ENCODE measurements at places on chromosomes 12 and 14. TPM values are rescaled to one million over a fixed set of nuclear protein-coding genes. Genes with fewer than 3 reads are reported as not detected.

DNA sequence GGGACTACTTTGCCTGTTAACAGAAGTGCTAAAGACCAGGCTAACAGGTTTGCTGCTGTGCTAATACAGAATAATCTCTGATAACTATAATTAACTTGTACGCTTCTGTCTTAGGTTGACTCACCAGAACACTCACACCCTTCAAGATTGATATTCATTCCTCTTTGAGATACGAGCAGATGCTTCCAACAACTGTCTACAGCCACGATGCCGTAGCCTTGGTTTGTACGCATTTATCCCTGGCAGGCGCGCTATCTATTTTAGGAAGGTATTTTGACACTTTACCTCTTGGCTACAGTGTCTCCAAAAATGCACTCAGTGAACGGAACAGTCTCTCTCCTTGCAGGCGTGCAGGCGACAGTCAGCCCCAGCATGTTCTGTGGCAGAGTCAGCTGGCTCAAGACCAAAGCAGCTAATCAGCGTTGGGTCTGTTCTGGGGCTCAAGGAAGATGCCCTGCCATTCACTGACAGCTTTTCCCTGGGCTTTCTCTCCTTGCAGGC is 146.4 kb upstream of the PRICKLE1 start:
- no peak for DNase-seq

GRCh38 chr12:121490401-121491281 is 90.2 kb downstream of the KDM2B start:
- DNase-seq: no peak

- DNase-seq: no peak
Measured at GRCh38 chr12:96117460-96117859, 76.7 kb upstream of the ELK3 start.

DNA sequence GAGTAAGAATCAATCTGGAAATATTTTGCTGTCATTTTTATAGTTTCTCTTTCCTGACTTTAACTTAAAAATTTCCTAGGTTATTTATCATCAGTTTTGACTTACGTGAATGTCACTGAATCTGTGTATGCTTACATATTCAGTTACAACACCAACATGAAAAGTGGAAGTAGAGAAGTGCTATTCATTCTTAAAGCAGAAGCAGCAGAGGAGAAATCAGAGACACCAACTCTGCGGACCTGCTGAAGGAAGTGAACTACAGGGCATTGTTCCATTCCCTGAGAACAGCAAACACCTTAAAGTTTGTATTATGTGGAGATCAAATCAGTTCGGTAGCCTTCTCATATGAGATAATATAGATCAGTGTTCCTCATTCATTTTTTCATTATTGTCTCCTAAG is 34.1 kb downstream of the RAD51B start:
- DNase-seq: no peak

GRCh38 chr14:61519735-61520134 is 175.6 kb upstream of the HIF1A start:
- DNase-seq: no peak

- no peak for DNase-seq
Measured at GRCh38 chr12:91422811-91423692, 240.4 kb upstream of the DCN start.

DNA sequence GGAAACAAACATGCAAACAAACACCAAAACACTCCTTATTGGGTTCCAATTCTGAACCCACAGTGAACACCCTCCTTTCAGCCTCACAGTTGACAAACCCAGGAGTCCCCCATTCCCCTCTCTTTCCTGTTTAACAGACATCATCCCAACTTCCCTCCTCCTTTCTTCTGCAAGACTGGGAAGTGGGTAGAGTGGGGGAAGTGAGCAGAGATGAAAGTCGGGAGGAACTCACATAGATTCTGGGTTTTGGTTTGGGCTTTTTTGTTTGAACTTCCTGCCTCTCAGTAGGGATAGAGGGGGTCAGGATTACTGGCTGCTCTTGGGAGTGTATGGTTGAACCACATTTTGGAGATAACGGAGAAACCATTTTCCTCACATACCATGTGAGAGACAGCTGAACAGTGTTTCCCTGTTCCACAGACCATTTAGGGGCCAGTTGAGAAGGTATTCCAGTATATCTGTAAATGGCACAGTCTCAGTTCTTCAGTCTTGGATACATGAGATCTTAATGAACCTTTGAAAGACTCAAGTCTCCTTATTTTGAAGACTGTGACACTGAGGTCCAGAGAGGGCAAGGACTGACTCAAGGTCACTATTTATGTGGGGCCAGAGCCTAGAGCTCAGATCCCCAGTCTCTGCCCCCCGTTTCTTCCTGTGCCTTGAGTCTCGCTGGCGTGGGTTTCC is 3.9 kb upstream of the GPR84 start:
- DNase-seq: no peak

DNA sequence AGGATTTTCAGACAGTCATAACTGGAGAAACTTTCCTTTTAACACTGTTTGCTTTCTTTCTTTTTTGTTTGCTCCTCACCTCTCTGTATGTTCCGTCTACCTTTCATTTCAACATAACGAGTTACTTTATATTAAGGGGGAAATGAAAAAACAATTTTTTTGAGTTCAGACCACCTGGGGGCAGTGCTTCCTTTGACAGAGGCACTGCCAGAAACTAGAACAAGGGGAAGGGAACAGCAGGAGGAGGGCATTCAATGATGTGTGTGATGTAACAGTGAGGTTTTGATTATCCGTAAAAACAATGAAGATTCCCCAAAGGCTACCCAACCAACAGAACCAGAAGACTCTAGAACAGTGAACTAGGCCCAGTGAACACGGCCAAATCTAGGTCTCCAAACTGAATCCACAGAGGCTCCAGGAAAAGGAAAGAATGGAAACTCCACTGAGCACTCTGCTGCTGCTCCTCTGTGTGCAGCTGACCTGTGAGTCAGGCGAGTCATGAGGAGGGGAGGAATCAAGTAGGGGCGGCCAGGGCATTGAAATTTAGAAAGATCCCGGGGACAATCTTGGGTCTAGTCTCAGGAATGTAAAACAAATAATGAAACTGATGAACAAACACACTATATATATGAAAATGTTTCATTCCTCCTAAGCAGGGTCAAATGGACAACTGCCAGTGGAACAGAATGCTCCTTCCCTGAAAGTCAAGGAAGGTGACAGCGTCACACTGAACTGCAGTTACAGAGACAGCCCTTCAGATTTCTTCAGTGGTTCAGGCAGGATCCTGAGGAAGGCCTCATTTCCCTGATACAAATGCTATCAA is 323.5 kb downstream of the DAD1 start:
- peak; percentile 36 for DNase-seq

GRCh38 chr12:31645924-31646323 is 13.6 kb upstream of the ETFBKMT start:
- DNase-seq: no peak

DNA sequence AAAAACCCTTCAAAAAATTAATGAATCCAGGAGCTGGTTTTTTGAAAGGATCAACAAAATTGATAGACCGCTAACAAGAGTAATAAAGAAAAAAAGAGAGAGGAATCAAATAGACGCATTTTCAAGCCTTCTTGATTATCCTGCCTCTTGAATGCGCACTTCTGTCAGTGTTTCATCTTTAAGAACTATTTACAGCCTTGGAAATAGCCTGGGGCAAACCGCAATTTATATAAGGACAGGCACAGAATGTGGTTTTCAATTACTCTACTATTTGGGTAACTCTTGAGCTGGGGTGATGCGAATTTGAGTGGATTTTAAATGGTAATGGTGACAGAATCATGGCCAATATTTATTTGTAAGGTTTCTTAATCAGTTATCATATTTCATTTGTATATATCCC is 179.1 kb upstream of the OTX2 start:
- DNase-seq: no peak

GRCh38 chr14:67622675-67623074 is 3.0 kb downstream of the ARG2 start:
- DNase-seq: peak; percentile 86

CLEC1A gene
- not detected for total RNA-seq

SYCP3 gene
- total RNA-seq: 0.26 TPM

RNF212B gene
- total RNA-seq: not detected

RFX4 gene
- not detected for total RNA-seq

KIF5A gene
- total RNA-seq: 2.1 TPM

OR4E2 gene
- total RNA-seq: 10.8 TPM

DRAM1 gene
- 10.3 TPM for total RNA-seq

GALNT9 gene
- total RNA-seq: 7.4 TPM

C12orf50 gene
- total RNA-seq: 0.20 TPM

CCDC177 gene
- 0.09 TPM for total RNA-seq

NPAS3 gene
- total RNA-seq: 15.6 TPM

ADAMTS20 gene
- 0.28 TPM for total RNA-seq

Data from A673 (cell line).